ENCODE measurements at places on chromosomes 1 and 21.
A peak's percentile ranks its signal among the peaks of the same experiment; 100 is the strongest.

- no peak for DNase-seq
These were observed 13.6 kb downstream of the SLC26A9 start for GRCh38 chr1:205929496-205930194.

GRCh38 chr1:161258439-161259344, at the start of gene PCP4L1:
TSS of gene PCP4L1 (plus strand) at chr1:161258745. CDS start at chr1:161258975, 230 bp downstream.
- peak; percentile 94 for DNase-seq

DNA sequence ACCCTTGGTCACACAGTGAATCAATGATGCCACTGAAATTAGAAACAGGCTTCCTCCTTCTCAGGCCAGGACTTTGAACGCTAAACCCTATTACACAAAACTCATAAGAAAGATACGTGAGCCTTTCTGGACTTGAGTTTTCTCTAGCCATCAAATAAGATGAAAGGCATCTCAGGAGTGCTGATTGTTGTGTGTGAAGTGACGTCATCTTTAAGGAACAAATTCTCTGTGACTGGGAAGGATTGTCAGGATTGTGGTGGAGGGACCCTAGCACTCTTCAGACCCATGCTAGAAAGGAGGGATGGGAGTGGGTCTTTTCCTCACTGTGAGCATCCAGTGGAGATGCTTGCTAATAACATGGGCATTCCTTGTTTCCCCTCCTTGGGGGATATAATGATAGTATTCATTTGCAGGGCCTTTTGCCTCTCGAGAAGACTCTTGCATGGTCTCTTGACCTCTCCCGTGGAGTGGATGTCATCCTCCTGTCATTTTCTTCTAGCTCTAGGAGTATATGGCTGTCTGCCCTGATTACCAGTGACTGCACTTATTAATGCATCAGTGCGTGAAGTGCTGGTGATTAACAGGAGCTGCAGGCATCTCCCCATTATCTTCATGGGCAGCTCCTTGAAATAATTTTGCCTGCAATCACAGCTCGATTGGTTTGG, 39.9 kb downstream of the SPATA46 start:
- DNase-seq = no peak

DNA sequence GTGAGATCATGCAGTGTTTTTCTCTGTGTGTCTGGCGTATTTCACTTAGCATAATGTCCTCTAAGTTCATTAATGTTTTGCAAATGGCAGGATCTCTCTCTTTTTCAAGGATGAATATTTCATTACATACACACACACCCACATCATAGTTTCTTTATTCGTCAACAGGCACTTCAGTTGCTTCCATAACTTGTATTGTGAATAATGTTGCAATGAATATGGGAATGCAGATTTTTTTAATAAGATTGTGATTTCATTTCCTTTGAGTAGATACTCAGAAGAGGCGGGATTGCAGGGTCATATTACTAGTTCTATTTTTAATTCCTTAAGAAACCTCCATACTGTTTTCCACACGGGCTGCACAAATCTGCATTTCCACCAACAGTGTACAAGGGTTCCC, 134.0 kb downstream of the CLEC20A start:
- DNase-seq = no peak

DNA sequence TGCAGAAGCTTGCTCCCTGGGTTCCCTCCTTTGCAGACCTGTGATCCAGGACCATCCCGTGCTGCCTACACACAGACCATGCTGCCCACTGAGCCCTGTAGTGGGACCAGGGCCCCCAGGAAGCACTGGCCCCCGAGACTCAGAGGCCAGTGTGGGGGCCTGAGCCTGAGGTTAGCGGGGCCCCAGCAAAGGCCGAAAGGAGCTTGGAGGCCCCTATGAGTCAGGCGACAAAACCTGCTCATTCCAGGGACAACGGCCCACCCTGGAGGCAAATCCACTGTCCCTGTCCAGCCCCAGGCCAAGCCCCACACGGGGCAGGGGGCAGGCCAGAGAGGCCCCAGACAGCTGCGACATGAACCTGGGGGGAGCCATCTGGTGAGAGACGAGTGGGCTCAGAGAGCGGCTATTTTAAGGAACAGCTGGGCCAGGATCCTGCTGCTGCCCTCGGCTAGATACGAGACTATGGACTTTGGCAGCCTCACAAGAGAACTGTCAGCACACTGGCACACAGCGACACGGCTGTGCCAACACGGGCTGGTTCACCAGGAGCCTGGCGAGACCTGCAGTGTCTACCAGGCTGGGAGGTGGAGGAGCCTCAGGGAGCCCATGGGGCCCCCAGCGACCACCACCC, 74.7 kb downstream of the ARHGEF16 start:
- no peak for DNase-seq

- no peak for DNase-seq
These were observed 41.3 kb downstream of the PLPPR4 start for GRCh38 chr1:99305626-99306025.

DNA sequence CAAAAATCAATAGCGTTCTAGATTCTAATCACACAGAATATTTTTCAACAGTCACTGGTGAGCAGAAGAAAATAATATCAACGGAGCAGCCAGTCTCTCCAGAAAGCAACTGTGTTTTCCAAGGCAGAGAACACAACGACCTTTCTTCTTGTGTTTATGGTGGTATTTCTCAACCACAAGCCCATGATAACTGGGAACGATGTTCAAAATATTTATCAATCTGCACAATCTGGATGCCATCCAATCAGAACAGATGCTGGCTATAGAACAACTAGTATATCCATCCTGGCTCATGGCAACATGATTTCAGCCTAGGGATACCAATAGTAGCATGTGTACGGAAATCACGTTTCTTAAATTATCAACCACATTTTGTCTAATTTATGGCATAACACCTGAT, 162.7 kb upstream of the RUNX1 start:
- no peak for DNase-seq

DNA sequence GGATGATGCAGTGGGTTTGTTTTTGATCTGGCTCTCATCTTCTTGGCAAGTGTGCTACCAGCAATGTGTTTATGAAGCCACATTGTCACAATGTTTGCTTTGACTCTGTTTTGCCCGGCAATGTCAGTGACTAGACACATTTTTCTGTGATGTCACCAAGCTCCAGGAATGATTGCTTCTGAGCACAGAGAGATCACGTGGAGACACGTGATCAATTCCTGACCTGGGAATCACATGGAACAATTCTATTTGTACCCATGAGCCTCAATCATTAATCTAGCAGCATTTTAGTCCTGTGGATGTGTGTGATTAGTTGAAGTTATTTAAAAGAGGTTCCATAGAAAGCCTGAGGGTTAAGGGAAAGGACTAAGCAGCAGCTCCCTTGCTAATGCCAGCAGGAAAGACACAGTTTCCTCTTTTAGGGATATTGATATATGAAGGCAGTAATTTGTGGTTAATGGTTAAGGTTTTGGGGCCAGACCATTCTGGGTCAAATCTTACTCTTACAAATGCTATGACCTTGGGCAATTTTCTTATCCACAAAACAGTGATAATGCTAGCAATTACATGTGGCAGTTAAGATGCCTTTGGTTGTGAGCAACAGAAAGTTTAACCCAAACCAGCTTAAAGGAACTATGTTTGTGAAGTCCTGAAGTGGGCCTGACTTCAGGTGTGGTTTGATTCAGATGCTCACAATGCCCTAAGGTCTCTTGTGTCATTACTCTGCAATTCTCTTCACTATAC, 59.0 kb downstream of the FASLG start:
- DNase-seq = no peak

GRCh38 chr1:244060686-244061085, 9.6 kb downstream of the ZBTB18 start:
- no peak for DNase-seq

- DNase-seq = no peak
These were observed 26.1 kb downstream of the RCAN3 start for GRCh38 chr1:24528744-24529143.

GRCh38 chr1:94056171-94056570, 64.8 kb downstream of the ABCA4 start:
- no peak for DNase-seq

DNA sequence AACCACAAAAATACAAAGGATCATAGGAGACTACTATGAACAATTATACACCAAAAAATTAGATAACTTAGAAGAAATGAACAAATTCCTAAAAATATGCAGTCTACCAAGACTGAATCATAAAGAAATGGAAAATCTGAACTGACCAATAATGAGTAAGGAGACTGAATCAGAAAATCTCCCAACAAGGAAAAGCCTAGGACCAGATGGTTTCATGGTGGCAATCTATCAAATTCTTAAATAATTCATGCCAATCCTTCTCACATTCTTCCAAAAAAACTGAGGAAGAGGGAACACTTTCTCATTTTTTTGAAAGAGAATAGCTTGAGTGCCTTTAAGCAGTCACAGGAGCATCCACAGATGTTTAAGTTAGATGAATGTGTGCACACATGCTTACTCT, 31.8 kb upstream of the DISP1 start:
- DNase-seq = no peak

DNA sequence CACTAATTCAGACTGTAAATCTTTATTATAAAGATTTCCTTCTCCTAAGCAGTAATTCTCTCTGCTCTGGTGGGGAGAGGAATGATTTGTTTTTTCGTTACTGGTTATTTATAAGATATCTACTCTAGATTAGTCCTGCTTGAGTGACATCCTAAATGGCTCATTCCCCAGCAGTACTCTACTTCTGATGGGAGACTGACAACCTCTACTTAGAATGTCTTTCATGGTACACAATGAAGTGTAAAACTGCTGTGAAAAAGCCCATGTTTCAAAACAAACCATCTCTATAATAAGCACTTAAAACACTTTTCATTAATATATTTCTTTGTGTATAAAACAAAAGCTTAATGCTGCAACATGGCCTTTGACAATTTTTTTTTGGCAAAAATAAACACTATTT, 33.9 kb upstream of the ESRRG start:
- no peak for DNase-seq

DNA sequence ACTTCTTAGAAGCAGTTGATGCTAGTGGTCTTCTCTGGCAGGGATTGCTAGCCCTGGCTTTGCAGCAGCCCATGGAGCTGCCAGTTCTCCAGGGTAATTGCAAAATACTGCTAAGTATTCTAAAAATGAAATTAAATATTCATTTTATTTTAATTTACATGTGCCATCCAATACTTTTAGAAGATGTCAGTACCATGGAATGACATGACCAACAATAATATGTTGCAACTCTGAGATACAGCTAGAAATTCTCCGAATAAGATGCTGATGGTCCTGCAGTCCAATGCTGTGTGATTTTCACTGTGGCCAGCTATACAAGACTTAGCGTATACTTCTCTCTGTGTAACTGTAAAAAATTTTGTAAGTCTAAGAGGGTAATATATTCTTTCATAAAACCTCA, 20.0 kb upstream of the WARS2 start:
- DNase-seq = no peak

DNA sequence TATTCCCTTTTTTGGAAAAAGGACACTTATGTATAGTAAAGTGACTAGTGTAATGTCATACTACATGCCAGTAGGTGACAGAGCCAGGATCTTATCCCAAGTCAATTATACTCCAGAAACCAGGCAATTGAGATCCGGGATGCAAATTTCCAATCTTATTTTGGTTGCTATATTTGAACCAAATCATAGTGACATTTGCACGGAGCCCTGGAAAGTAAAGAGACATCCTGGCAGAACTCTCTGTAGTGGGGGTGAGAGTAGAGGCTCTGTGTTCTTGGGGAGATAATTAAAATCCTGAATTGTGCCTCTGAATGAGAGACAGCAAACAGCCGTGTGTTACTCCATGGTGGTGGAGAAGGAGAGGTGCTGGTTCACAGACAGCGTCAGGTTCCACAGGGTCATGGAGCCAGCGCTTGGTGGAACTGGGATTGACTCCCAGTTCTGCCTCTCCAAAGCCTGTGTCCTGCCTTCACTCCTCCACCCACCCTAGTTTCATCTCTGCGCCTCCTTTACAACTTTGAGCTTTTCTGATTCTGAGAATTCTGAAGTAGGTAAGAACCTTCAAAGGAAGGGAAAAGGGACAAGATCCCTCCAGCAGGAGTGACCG, 432.3 kb downstream of the PTPRU start:
- no peak for DNase-seq

- DNase-seq = peak; percentile 13
These were observed 6.7 kb upstream of the SMYD3 start for GRCh38 chr1:246513619-246514343.

DNA sequence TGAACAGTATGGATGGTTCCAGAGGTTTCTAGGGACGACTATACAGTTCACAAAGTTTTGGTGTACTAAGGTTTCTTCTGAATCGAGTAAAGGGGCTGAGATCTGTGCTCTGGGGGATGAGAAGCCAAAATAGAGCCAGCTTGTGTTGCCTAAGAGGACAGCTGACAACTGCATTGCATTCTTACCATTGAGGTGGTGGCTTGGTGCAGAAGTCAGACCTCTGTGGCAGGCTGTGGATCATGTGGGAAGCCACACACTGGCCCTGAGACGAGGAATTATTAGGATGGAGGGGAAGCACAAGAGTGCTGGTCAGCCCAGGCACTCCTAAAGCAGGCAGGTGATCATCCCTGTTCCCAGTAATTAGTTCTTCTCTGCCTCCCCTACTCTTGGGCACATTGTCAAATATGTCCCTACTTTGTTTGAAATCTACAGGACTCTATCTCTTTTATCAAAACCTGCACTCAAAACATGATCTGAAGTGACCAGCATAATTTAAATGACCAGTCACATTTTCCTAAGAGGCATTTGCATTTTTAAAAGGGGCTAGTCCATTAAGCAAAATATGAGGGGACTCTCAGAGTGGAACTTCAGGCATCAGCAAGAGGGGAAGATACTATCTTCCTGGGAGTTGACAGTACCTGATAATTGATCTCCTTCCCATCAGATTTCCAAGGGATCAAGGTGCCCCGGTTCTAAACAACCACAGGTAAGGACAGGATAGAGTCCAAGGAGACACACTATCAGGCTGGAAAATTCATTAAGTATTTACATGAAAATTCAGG, at the start of gene FCRLB:
Gene FCRLB, plus strand, starts transcription at position 589 of the 782 bp plus-strand sequence. CDS start 1,129 bp downstream, outside the sequence.
- DNase-seq = no peak

DNA sequence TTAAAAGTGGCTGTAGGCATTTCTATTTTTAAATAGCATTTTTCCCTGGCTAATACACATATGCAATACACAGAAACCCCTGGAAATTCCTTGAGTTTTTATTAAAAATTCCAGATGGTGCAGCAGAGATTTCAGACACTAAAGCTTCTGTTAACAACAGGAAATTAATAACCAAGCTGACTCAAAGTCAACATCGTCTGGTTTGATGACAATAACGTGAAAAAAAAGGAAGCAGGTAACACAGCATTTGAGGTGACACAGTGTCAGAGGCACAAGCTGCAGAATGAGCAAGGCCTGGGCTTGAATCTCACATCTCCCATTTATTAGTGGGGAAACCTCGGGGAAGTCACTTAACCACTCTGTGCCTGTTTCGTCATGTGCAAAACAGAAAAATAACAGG, 64.6 kb upstream of the GJB5 start:
- DNase-seq = no peak

- DNase-seq = no peak
These were observed 209.1 kb upstream of the ZP4 start for GRCh38 chr1:238099871-238100270.
